ENCODE measurements at places on chromosomes 13 and 19.

GRCh38 chr13:94444826-94445225 is 34.7 kb downstream of the DCT start:
- DNase-seq, result no peak

DNA sequence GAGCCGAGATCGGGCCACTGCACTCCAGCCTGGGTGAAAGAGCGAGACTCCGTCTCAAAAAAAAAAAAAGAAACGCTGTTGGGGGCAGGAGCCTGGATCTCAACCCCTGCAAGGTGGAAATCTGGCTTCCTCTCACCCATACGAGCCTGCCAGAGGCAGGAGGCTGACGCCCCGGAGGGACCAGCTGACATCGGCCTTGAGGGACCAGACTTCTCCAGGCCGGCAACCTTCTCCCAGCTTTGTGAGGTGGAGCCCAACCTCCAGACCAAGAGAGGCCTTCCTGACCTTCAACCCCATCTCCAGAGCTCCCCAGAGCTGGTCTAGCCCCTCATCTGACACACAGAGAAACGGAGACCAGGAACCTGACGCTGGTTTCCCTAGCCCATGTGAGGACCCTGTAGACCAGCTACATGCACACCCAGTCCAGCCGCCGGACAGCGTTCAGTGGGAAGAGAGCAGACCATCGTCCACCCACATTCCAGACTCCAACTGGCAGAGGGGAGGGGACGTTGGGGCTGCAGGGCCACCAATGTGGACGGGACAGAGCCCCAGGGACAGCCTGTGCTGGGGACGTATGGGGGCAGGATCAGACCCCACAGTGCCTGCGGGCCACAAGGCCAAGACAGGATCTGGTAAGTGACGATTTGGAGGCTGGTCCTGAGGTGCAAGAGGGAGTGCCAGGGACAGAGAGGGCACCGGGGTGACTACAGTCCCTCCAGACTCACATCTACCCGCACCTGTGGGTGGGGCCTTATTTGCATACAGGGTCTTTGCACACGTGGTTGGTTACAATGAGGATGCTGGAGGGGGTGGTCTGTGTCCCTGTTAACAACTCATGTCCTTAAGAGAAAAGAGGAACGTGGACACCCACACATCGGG is 11.4 kb downstream of the SBNO2 start:
- no peak for DNase-seq

- peak; percentile 74 for DNase-seq
Observed at GRCh38 chr19:58228585-58229254, at the start of gene ZNF544. TSS of gene ZNF544 (plus strand) at chr19:58228914. CDS start at chr19:58244024, 15,110 bp downstream.

DNA sequence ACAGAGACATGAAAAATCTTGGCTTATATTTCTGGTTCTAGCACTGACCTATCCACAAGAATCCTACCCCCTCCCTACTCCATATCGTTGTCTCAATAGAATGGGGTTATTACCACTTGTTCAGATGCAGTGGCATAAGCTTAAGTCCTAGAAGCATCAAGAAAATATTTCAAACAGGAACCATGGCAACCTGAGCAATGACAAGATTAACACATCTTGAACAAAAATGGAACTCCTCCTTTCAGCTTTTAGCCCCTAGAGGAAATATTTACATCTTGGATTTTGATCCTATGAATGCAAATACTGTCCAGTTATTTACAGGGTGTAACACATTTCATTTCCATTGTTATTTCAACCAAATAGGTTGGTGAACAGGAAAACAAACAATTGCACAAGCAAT is 46.1 kb upstream of the TSC22D1 start:
- peak; percentile 32 for DNase-seq

- peak; percentile 86 for DNase-seq
Observed at GRCh38 chr13:106533101-106533942, 2.1 kb downstream of the EFNB2 start.

- no peak for DNase-seq
Observed at GRCh38 chr19:21604951-21605476, 99.6 kb downstream of the ZNF429 start.

All from fibroblast of pulmonary artery (primary cell).